ENCODE measurements at places on chromosomes 16 and 17.

- no peak for DNase-seq
These were observed 81.5 kb upstream of the DHX40 start for GRCh38 chr17:59483860-59484259.

DNA sequence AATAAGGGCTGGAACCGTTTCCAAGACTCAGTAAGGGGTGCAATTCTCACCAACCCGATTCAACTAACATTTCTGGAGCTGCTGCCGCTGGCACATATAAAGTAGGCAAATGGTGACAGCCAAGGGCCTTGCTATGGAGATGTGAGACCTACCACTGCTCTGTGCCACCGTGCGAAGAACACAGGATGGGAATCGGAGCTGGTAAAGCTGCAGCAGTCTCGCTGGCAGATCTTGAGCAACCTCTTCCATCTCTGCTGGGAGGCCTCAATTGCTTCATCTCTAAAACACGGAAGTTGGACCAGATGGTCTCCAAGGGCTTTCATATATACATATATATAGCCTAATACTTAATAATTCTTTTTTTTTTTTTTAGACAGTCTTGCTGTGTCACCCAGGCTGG, 128.9 kb upstream of the RCVRN start:
- no peak for DNase-seq

GRCh38 chr17:39867880-39868553, at the start of gene ZPBP2:
ZPBP2 (plus strand) TSS chr17:39868202; CDS start chr17:39868355, 153 bp downstream.
- DNase-seq: peak; percentile 0

DNA sequence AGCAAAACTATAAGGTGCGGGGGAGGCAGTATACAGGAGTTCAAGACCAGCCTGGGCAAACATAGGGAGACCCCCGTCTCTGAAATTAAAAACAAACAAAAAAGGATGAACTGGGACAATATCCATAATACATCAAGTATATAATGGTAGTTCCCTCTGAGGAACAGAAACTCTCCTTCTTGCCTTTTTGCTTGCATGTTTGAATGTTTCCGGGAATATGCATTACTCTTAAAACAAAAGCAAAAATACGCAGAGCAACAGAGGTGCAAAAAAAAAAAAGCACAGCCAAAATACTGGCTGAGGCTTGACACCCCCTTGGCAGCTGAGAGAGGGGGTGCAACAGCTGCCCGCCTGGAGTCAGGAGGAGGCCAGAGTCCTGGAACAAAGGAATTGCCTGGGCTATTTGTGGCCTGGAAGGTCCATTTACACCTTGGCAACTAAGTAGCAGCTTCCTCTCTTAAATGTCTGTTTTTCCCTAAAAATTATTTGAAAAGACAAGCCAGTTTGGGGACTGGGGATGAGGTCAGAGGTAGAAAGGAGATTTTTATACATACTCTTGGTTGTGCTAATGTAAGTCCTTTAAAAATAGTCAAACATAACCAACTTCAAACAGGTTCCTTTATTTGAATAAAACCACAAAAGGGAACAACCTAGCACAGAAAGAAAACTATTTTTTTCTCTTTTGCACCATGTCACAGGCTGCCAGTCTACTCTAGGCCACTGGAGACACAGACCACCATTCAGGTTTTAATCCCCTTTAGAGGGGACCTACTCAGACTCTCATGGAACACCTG, 19.5 kb downstream of the USP7 start:
- no peak for DNase-seq

DNA sequence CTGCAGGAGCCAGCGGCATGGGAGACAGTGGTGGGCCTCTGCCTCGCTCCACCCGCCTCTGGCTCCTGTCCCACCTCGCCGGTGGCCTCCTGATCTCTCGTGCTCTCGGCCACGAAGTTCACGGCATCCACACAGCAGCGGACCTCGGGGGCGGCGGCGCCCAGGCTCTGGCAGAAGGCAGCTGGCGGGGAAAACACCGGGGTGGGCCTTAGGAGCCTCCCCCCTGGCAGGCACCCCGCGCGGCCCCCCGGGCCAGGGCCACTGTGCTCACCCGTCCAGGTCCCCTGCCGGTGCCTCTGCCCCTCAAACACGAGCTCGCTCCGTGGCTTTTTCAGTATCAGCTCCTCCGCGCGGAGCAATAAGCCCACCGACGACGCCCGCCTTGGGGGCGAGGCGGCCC, 409 bp upstream of the C17orf107 start:
- no peak for DNase-seq

DNA sequence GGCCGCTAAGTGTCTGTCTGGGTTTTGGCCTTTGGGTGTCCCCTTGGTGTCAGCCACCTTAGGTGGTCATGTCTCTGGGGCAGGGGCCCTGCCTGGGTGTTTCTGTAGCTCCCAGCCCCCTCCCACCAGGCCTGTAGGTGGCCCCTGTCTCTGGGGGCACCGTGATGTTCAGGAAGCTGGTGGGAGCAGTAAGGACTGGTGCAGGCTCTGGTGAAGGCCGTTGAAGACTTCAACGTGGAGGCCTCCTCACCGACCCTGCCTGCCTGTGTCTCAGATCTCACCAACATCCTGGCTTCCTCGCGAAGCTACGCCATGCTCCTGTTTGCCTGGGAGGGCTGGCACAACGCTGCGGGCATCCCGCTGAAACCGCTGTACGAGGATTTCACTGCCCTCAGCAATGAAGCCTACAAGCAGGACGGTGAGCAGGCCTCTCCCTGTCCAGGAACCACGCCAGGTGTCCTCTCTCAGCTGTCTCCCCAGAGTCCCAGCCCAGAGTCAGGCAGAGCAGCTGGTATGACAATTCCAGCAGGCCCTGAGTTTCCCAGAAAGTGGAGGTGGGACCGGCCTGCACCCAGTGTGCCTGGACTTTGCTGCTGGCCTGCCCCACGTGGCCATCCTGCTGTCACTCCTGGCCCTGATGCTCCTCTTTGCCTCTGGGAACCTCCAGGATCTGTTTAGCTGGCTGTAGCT, 2.8 kb downstream of the ACE start:
- no peak for DNase-seq

GRCh38 chr16:15542261-15542660, 100.7 kb downstream of the MARF1 start:
- DNase-seq: no peak

DNA sequence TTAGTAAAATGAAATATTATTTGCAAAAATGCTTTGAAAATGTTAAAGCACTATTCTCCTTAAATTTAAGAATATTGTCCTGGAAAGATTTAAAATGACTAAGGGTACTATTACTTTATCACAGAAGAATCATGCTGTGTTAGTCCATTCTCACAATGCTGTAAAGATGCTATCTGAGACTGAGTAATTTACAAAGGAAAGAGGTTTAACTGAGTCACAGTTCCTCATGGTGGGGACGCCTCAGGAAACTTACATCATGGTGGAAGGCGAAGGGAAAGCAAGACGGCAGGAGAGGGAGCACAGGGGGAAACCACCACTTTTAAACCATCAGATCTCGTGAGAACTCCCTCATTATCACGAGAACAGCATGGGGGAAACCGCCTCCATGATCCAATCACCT, 245.6 kb downstream of the IRX3 start:
- DNase-seq: no peak

DNA sequence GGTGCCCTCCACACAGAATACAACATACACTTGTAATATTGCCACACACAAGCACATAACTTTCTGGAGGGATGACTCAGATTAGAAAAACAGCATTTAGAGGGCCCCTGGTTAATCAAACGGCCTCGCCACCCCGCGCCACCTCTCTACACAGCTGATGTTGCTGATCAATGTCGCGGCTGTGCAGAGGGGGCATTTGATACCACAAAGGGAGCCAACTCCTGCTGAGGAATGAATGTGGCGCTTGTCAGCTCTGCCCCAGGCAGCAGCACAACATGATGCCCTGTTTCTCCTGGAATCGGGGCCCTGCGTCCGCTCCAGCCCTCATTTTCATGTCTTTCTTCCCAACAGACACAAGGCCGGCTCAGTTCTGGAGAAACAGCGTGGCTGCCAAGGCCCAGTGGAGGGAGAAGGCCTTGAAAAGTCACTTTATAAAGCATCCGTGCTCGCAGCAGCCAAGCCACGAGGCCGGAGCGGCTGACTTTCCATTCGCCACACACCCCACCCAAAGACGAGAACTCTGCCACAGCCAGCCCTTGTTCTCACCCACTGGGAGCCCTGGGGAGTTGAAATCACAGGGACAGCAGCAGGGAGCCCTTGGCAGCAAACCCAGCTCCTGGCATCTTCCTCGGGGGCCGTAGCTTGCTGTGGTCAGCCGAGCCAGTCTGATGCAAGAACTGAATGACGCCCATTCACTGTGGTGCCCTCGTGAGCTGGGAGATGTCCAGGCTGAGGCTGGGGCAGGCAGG, 65.6 kb downstream of the XYLT1 start:
- peak; percentile 82 for DNase-seq

- no peak for DNase-seq
These were observed 27.3 kb upstream of the ABCC12 start for GRCh38 chr16:48182979-48183537.

- no peak for DNase-seq
These were observed 1.7 kb downstream of the RNF151 start for GRCh38 chr16:1968146-1968953.

- no peak for DNase-seq
These were observed 55.9 kb downstream of the KCNJ2 start for GRCh38 chr17:70225276-70225675.

GRCh38 chr16:72371307-72372086, 199.5 kb upstream of the PMFBP1 start:
- DNase-seq: peak; percentile 17

- DNase-seq: no peak
These were observed 67.0 kb upstream of the ENDOV start for GRCh38 chr17:80347948-80348351.

- DNase-seq: no peak
These were observed 514.4 kb upstream of the SALL1 start for GRCh38 chr16:51665436-51665998.
